ENCODE measurements at places on chromosomes 7 and 10.

DNA sequence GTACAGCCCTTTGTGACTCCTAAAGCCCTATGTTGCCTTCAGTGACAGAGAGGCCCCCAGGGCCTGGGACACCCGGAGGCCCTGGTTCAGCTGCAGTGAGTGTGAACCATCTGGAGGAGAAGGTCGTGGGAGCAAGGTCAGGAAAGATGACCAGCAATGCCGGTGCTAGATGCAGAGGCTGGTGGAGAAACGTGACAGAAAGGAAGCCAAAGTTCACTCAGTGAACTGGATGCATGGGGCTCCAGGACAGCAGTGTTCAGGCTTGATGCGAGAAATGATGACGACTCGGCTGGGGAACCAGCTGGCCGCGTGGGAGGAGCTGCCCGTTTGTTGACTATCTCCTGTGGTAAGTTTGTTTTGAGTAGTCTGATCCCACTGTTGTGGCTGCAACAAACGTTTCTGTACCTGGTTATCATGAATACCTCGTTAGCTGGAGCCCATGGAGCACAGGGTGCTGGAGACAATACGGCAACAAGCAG is 54.1 kb upstream of the MKRN1 start:
- no peak for DNase-seq

- DNase-seq: no peak
Observed at GRCh38 chr10:34656661-34657060, 158.4 kb downstream of the PARD3 start.

- DNase-seq: peak; percentile 43
Observed at GRCh38 chr10:15585303-15585715, 134.4 kb downstream of the ITGA8 start.

DNA sequence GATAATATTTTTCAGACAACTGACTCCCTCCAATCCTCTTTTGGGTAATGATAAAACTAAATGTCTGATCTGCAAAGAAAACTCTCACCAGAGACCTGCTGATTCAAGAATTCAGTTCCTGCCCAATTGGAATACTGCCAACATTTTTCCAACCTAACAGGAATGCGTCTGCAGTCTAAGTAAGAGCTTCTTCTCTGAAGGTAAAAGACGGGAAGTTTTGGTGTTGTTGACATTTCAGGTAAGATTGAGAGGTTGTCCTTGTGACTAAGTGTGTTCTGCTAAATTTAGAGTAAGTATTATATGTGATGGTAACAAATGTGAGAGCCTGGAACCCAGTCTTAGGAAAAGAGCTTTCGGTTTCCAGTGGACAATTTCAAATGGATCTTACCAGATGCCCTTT is 17.6 kb downstream of the IFIT5 start:
- DNase-seq: no peak

- DNase-seq: no peak
Observed at GRCh38 chr7:158111049-158111751, 476.4 kb downstream of the PTPRN2 start.

GRCh38 chr7:92953657-92954056 is 117.3 kb upstream of the CDK6 start:
- no peak for DNase-seq

DNA sequence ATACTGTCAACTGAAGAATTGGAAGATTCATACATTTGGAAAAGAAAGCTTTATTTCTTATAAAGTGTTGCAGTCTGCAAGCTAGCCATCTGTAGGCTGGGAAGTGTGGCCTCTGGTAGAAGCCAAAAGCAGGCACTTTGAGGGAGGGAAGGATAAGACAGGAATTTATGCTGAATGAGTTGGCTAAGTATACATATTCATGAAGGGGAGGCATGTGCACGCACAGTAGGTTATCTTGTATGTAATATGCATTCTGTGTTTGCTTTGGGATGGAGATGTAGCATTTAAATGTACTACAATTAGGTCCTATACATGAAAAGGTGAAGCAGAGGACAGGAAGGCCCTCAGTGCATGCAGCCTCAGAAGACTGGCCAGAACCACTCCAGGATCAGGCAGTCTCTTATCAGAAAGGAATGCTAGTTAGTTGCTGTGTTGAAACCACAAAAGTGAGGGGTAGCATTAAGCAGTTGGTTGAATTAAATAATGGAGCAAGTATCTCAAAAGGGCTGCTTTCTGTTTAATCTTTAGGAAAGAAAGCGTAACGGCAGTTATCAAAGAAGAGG is 40.9 kb downstream of the MYO3A start:
- no peak for DNase-seq

- no peak for DNase-seq
Observed at GRCh38 chr10:100535338-100535714, 417 bp upstream of the HIF1AN start.

DNA sequence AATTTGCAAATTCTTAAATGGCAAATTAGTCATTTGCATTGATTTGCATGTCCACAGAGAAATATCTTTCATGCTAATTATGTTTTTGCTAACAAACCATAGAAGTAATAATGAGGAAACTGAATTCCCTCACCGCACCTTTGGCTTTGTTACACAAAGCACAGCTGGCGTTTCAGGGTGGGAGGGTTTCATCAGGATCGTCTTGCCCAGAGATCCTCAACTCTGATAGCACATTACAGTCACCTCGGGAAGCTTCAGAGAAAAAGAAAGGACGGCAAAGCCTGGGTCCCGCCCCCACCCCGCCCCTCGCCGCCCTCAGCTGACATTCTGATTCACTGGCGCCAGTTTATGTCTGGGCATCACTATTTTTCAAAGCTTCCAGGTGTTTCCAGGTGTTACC is 119.4 kb downstream of the PTPRN2 start:
- no peak for DNase-seq

- DNase-seq: no peak
Observed at GRCh38 chr10:44864051-44864450, 47.1 kb upstream of the TMEM72 start.

GRCh38 chr7:40822861-40823260 is 688.1 kb downstream of the SUGCT start:
- no peak for DNase-seq

DNA sequence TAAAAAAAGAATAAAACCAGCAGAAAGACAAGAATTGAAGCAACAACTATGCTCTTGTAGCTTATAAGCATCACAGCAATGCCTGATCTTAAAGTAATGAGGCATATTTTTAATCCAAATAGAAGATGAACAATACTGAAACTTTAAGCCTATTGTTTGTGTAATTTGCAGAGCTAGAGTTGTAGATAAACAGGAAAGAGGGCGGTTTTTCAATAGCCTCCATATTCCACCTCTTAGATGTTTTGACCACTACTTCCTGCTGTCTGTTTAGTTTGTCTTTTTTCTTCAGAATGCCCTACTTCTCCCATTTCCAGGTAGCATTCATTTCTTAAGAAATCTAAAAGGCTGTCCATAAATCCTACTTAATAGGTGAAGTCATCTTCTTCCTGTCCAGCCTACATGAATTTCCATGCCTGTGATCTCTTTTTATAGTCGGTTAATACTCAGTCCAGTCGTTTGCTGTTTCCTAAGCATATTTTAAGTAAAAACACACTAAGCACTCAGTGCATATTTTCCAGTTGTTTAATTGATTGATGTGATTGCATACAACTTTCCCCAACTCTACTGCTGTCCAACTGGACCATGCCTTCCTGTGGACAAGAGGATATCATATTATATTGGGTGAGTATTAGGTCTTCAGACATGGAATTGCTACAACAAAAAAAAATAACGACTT is 308.1 kb downstream of the TFEC start:
- DNase-seq: no peak

GRCh38 chr10:30751678-30752331 is 122.3 kb upstream of the LYZL2 start:
- peak; percentile 35 for DNase-seq

DNA sequence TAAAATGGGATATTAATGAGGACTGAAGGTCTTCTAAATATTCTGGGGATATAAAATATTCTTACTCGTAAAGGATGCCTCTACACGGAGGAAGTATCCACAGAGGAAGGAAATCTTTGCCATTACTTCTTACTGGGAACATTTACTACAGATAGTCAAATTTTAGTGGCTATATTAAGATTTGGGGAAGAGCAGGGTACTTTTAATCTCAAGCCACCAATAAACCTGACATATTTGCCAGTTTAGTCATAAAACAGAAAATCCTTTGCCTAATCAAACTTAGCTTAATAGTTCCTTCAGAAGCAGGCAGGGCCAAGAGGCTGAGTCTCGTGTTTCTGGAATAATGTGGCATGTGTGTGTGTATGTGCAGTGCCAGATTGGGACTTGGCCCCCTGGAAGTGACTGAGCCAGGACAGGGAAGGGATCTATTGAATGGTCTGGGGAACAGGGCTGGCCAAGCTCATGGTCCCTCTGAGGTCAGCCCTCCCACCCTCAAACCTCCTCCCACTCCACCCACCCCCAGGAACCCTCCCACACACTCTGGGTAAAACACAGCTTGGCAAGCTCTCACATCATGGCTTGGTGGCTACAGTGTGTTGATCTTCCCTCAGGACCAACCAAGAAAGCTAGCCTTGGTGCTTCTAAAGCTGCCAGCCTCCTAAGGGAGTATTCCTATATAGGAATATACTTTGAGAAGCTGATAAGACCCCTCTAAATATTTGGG is 1.6 kb upstream of the PIK3CG start:
- DNase-seq: no peak

- DNase-seq: no peak
Observed at GRCh38 chr10:71231206-71231605, 18.8 kb downstream of the UNC5B start.

Data from iPS DF 6.9 (cell line).